ENCODE measurements at places on chromosomes 5 and 9.

DNA sequence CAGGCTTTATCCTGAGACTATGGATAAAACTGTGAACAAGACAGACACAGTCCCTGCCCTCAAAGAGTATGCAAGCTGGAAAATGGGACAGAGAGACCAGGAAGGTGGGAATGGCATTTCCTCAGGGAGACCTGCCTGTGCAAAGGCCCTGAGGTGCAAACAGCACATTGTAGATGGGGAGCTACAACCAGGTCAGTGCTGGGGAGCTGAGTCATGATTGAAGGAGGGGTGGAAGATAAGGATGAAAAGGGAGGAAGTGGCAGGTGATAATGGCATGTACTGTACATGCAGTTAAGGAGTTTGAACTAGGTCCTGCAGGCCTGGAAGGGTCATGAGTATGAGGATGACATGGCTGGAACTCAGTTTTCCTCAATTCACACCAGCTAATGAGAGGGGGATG, 75.5 kb upstream of the BOD1 start:
- no peak for DNase-seq

DNA sequence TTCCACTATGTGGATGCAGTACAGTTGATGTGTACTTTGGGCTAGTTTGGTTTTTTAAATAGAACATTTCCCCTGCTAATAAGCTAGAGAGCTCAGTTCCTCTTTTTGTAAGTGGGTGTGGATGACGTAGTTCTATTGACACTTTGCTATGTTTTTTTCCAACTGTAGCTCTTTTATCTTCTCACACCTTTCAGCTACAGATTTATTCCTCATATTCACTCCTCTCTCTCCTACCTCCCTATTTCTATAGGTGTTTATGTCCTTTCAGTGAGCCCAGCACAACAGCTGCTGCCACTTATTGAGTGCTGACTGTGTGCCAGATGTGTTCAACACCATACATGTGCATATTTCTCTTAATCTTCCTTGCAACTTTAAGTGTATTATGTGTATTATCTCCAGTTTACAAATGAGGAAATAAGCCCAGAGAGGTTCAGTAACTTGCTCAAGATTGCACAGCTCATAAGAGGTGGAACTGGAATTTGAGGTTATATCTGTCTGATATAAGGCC, 215.7 kb downstream of the SEMA6A start:
- no peak for DNase-seq

DNA sequence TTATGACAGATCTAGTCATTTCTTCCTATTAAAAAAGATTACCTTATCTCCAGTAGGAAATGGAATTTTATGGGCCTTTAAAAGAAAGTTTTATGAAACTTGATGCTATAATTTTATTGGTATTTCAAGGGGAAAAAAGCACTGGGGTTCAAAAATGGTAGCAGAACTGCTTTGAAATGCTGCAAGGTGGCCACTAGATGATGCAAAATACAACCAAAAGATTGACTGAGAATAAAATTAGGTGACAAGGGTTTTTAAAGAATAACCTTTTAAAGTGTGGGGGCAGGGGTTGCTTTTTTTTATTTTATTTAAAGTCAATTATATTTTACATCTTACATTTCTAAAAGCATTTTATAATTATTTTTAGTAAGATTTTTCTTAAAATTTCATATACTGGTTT, 61.7 kb downstream of the KLF9 start:
- no peak for DNase-seq

DNA sequence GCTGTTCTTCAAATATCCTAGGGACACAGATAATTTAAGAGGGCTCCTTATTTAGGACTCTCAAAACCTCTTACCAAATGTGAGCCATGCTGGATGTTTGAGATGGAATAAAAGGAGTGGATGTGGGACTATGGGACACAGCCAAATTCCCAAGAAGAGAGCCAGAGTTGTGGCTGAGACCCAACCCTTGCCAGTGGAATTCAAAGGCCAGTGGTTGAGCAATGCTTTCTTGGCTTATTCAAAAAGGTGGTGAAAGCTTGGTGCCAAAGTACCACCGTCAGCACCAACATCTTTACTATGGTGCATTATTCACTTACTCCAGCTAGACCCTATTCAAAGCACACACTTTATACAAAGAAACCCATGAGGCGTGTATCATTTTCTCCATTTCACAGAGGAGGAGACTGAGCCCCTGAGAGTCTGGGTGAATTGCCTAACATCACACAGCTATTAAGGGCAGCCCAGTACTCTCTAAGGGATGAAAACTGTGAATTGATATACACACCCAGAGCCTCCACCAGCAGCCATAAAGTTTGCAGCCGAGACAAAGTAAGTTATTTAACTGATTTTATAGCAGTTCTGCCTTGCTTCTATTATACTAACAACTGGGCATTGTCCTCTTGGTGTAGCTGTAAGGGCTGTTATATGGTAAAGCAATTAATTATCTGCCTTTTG, 391.7 kb downstream of the ACTL7B start:
- no peak for DNase-seq

DNA sequence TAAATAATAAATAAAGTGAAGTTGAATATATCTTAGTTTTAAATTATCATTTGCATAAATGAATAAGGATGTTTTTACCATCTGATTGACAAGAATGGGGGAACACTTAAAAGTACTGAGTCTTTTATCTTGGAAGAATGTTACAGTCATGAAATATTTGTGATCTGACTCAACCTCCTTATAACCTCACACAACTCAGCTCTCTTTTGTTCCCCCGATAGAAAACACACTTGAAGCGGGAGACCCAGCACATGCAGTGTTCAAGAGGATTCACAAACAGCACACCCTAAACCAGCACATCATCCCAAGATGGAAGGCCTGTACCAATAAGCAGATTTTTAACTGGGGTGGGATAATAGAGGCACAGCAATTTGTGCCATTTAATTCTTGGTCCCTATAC, 15.5 kb downstream of the BAAT start:
- peak; percentile 61 for DNase-seq

GRCh38 chr5:148514344-148514743, 130.6 kb downstream of the FBXO38 start:
- DNase-seq, result no peak

- no peak for DNase-seq
Observed at GRCh38 chr9:112349008-112349333, 15.6 kb upstream of the PTBP3 start.

Measured in bronchial epithelial cell (primary cell).